CD4-positive, alpha-beta T cell treated with Interleukin-6 at 100 ng/mL for 8 hours (primary cell): ENCODE measurements at places on chromosomes 2 and 18.

- DNase-seq = no peak
Measured at GRCh38 chr2:233519787-233520611, 46.6 kb downstream of the USP40 start.

DNA sequence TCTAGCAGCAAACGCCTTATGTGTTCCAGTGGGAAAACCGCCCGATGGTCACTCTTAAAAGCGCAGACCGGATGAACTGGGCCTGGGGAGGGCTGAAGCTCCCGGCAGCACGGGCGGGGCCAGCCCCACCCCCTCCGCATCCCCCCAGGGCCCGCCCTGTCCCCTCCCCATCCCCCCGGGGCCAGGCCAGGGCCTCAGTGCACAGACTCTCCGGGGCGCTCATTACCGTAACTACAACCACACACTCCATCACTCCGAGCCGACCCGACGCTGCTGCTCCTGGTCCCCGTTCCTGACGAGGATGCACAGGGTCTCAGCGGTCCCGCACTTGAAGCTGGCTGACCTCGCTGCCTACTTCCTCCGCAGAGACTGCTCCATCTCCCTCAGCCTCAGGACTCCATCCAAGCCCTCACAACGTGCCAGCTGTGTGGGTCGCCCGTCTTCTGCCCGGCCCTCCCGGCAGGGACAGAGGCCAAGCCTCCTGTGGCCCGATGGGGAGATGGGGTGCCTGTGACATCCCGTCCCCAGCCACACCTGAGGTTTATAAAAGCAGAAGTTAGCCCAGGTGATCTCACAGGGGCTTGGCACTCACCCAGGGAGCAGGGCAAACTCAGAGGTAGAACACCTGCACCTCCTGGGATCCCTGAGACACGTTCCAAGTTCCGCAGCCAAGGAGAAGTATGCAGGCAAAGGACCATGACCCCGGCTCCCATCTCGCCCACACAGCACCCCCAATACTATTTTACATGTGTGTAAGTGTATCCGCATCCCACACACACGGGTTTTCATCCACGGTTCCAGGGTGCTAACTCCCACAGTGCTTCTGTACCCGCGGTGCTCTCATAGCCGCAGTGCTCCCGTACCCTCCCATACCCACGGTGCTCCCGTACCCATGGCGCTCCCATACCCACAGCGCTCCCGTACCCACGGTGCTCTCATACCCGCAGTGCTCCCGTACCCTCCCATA is 36.0 kb downstream of the SLC66A2 start:
- no peak for DNase-seq

GRCh38 chr2:169727065-169727464 is 6.6 kb upstream of the KLHL23 start:
- DNase-seq = no peak

- DNase-seq = no peak
Measured at GRCh38 chr2:156536534-156536933, 100.4 kb downstream of the GPD2 start.

GRCh38 chr2:33655626-33656320 is 56.7 kb upstream of the FAM98A start:
- DNase-seq = no peak

- DNase-seq = no peak
Measured at GRCh38 chr18:42112657-42113420, 157.8 kb downstream of the PIK3C3 start.
